ENCODE measurements at places on chromosomes 2 and 18.

DNA sequence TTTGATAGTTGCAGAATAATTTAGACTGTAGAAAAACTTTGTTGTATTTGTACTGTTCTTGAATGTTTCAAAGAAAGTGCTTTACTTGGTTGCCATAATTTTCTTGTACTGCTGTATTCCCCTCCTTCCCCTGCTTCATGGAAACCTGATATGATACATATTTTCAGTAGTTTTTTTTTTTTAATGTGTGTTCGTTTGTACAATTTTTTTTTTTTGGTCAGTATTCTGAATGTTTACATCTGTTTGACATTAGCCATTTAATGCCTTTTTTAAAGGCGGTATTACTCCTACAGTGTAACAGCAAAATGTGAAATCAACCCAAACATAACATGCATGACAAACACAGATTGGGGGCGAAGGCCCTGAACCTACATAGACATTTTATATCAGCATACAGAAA, 172.3 kb downstream of the ASXL3 start:
- DNase-seq = no peak

GRCh38 chr2:148487439-148487838, 157.1 kb upstream of the EPC2 start:
- DNase-seq = no peak

- DNase-seq = no peak
These were observed 88.3 kb downstream of the NFATC1 start for GRCh38 chr18:79483971-79484491.

GRCh38 chr2:10876394-10876793, 35.3 kb upstream of the KCNF1 start:
- no peak for DNase-seq

- DNase-seq = no peak
These were observed 18.5 kb downstream of the PMAIP1 start for GRCh38 chr18:59918320-59918755.

GRCh38 chr2:62501069-62501468, 4.9 kb downstream of the TMEM17 start:
- DNase-seq = no peak

DNA sequence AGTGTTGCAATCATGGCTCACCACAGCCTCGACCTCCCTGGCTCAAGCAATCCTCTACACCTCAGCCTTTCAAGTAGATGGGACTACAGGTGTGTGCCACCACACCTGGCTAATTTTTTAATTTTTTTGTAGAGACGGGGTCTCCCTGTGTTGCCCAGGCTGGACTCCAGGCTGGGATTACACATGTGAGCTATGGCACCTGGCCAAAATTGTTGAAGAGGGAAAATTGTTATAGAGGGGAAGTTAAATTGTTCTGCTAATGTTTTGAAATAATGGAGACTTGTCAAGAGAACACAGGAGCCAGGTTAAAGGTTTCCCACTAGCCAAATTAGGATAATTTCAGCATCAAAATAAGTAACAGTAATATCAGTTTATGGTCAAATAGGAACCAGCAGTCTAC, 25.1 kb downstream of the PPIG start:
- DNase-seq = no peak

GRCh38 chr2:45089554-45090261, 80.5 kb upstream of the SIX2 start:
- no peak for DNase-seq

DNA sequence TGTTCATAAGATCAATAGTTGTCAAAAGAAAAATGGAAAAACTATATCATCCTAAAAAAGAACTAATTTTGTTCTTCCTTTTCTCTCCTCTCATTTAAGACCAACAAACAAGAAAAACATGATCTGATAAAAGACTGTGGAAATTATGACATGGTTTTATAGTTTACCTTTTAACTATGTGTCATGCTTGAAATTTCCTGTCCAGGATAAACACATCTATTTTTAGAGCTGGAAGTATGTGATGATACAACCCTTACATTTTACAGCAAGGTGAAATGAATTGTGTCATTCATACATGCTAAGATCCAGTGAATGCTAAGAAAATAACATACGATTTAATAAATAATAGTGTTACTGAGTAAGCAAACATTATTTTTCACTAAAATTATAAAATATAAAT, 89.9 kb downstream of the GULP1 start:
- no peak for DNase-seq

DNA sequence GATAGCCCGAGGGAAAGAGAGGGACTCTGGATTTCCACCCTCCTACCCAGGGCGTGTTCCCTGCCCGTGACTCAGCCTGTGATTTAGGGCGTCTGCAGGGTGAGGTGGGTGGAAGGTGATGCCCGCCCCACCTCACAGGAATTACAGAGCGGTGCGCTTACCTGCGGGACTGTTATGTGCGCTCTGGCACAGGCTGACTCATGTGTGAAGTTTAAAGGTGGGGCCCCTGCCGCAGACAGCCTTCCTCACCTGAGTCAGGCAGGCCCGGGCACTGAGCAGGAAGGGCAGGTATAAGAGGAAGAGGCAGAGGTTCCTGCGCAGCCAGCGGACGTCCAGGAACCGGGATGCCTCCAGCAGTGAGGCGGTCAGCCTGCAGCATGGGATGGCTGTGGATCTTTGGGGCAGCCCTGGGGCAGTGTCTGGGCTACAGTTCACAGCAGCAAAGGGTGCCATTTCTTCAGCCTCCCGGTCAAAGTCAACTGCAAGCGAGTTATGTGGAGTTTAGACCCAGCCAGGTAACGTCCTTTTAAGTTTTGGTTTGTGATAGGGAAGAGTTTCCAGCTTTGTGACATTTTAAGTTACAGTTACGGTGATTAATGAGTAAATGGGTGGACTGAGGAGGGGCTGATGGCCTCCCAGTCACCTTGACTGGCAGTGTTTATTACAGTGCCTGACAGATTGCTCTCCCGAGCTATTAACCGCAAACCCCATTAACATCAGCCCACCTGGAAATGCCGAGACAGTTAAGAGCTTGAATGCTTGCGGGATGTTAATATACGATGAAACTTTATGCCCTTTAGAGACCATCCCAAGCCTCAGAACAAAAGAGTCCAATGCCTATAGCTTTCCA, 141.6 kb upstream of the TTC39C start:
- peak; percentile 79 for DNase-seq

GRCh38 chr2:226030369-226030768, 630.9 kb downstream of the NYAP2 start:
- DNase-seq = no peak

GRCh38 chr2:97210325-97210724, 97.4 kb downstream of the ANKRD36 start:
- no peak for DNase-seq

DNA sequence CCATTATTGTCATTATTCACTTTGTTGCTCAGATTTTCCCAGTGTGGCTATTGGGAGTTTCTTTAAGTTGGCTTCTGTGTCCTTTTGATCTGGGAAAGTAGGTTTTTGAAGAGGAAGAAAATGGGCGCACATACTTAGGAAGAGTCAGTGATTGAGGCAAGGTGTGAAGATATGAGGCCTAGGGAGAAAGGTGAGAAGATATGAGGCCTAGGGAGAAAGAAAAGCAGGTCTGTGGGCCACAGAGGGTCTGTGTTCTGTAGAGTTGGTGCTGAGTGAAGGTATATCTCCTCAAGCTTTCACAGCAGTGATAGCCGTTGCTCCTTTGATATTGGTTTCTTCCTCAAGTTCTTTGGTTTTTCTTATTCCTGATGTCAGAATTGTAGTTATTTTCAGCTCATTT, 126.2 kb downstream of the AGPS start:
- DNase-seq = no peak

DNA sequence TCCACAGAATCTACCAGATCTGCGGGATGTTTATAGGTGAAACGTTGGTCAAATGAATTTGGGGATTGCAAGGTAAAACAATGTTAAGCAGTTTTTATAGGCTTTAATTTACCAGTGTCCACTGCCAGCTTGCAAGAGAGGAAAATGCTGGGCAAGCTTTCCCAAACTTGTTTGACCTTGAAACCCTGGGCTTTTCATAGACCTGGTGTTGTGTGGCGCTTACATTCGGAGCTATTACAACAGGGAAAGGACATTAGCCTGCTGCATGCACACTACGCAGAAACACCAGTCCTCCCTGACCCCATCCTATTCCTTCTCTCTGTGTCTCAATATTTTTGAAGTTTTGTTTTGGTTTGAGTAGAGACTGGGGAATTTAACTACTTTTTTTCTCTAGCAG, 59.6 kb upstream of the AGPS start:
- DNase-seq = no peak

DNA sequence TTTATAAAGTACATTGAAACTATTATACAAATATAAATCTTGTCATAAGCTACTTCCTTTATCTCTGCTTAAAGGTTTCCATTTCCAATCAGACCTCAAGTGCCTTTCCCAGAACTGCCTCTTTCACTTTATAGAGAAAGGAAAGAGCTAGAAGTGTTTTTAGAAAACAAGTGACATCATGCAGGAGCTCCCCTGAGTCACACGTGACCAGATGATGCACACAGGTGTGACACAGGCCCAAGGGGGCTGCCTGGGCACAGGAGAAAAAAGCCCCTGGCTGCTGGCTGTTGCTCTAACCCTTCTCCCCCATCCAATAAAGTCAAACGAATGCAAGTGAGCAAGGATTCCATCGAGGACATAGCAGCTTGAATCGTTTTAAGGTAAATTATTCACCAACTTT, 21.4 kb upstream of the SH3BP4 start:
- no peak for DNase-seq

DNA sequence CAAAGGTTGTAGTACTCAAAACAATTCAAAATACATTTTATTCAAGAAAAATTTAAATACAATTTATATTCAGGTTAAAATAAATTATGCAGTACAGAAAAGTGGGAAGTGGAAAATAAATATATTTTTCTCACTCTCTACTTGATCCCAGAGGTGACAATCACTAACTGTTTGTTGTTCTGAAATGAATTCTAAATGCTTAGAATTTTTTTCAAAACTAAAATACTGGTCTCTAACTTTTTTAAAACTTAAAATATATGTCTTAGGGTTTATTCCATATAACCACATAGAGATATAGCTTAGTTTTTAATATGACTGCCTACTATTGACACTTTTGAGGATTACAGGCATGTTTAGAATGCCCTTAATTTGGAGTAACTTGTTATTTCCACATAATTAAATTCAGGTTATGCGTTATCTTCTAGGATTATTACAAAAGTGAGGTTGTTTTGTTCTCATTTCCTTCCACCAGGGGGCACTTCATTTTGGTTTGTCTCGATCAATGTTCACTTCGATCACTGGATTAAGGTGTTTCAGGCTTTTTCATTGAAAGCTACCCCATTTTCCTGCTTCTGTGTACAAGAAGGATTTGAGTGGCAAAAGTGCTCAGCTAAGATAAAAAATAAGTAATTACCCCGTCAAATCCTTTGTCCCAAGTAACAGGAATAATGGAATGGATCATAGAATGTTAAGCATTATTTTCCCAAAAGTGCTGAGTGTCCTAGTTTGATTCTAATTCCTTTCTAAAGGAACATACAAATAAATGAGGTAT, 27.1 kb upstream of the TFPI start:
- DNase-seq = peak; percentile 21

DNA sequence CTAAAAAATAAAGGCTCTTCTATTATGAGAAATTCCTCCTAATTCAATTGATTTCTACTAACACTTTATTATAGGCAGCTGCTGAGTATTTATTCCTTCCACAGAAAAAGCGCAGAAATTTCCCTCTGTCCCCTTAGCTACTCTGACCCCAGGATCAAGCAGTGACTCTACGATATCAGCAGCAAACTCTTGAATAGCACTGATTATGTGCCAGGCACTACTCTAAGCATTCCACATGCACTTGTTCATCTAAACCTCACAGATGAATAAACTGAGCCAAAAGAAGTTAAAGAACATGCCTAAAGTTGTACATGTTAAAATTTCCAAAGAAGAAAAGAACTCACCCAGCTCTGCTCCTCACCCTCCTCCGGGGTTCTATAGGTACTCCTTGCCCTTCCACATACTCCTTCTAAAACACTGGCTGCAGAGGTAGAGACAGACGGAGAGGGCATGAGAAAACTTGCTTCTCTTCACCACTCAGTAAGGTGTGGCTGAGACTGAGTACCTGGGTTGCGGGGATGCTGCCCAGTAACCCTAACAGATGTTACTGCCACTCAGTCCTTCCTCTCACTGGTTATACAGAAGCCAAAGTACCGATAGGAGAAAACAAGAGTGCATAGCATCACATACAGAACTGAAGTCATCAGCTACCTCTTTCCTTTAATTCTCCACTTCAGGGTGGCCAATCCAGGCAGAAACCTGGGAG, 9.9 kb downstream of the C1D start:
- DNase-seq = no peak

All from CD4-positive, alpha-beta T cell treated with Interleukin-4 for 4 hours (primary cell).